Activated T-helper 9 cell treated with anti-CD3 and anti-CD28 coated beads, Interleukin-2, amount 50 U/mL, for 16 hours (primary cell): ENCODE measurements at places on chromosomes 1 and 21.

GRCh38 chr1:152448095-152448494 lies 34.0 kb upstream of the CRNN start:
- no peak for DNase-seq

DNA sequence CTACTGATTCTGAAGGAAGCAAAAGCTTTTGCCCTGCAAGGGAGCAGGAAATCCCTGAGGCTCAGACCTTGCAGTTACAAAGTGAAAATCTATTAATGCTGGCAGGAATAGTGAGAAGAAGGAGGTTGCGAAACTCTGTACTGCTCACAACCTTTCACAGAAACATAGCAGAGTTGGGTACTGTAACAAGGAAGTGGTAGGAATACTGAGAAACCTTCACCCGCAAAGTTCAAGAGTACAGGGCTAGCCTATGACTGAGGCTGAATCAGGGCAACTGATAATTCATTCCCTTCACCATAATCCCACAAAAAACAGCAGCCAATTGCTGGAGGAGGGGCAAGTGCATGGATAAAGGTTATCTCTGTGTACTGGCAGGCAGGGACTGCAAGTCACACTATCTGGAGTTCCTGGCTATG lies 23.9 kb upstream of the KCTD3 start:
- DNase-seq, result no peak

DNA sequence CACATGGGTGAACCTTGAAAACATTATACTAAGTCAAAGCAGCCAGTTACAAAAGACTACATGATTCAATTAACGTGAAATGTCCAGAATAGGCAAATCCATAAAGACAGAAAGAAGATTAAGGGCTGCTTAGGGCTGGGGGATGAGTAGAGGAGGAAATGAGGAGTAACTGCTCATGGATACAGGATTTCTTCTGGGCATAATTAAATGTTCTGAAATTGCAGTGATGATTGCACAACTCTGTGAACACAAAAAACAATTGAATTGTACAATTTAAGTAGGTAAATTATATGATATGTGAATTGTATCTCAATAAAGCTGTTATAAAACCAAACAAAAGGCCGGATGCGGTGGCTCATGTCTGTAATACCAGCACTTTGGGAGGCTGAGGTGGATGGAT lies 52.2 kb downstream of the RERE start:
- DNase-seq, result no peak

DNA sequence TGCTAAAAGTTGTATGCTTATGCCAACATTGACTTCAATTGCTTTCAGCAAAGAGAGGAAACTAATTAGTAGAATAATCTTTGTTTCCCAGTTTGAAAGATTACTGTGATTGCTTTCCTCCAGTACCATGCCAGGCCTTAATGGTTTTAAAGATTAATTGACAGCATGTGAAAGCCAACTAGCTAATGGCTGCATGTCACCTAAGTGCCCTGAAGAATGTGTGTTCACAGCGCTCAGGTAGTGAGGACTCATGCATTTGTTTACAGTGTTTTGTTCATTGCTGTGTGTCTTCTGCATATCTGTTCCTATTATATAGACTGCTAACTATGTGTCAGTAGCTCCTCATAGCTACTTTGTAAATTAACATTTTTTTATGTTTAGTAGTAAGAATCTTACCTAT lies 335.6 kb downstream of the LRRIQ3 start:
- no peak for DNase-seq

GRCh38 chr1:115748401-115749150 lies 19.9 kb downstream of the CASQ2 start:
- DNase-seq, result no peak

GRCh38 chr1:44721485-44722361 lies 9.2 kb downstream of the RNU5D-1 start:
- DNase-seq, result peak; percentile 64

- no peak for DNase-seq
Observed at GRCh38 chr1:167718914-167719691, 2.7 kb upstream of the MPZL1 start.

DNA sequence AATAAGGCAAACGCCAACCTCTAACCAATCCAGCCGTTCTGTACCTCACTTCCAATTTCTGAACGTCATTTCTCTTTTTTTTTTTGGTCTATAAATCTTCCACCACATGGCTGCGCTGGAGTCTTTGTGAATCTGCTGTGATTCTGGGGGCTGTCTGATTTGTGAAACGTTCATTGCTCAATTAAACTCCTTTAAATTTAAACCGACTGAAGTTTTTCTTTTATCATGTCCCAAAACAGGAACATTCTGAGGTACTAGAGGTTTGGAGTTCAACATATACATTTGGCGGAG lies 65.5 kb upstream of the BACH1 start:
- no peak for DNase-seq

DNA sequence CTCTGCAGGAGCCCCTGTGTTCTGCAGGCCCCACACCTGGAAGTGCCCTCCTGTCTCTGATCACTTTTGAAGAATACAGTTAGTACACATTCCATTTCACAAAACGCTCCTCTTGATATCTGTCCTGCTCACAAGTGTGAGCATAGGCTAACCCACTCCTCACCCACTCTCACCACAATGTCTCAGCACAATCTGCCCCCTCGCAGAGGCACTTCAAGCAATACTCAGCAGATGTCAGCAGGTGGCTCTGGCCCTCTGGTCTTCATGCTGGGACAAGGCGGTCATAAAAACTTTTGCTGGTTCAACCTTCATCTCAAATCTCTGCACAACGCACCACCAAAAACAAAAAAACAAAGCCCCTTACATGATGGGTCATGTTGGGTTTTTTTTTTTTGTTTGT lies 671.2 kb downstream of the MATN1 start:
- DNase-seq, result no peak

GRCh38 chr1:244381878-244382565 lies 69.7 kb downstream of the ADSS2 start:
- no peak for DNase-seq

DNA sequence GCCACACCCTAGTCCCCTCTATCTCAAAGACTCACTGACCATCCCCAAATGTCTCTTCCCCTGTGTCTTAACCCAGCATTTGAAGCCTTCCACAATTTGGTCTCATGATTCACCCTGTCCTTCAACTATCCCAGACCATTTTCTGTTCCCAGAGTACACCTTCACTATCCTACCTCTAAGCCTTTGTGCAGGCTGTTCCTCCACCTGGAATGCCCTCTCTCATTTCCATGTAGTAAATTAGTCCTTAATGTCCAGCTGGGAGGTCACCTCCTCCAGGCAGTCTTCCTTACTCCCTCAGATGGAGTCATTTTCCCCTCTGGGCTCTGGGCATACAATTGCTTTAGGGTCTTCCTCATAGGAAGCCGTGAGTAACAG lies 31.1 kb upstream of the EPB41 start:
- DNase-seq, result no peak

GRCh38 chr1:166975361-166976129 lies at the start of gene ILDR2:
ILDR2 (minus strand) TSS chr1:166975540; CDS start chr1:166975268, 272 bp downstream.
- DNase-seq, result peak; percentile 39

DNA sequence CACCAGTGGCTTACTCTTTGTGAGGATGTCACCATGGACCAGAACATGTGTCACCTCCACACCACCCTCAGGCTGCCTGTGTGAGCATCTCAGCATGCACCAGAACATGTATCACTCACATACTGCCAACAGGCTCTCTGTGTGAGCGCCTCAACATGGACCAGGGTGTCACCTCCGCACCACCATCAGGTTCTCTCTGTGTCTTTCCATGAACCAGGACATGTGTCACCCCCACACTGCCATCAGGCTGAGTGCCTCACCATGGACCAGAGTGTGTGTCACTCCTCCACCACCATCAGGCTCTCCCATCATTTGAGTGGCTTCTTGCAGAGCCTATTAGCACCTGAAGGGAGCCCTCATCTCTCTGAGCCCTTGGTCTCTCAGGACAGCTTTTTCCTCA lies 125.2 kb downstream of the ZNF648 start:
- DNase-seq, result no peak

- no peak for DNase-seq
Observed at GRCh38 chr21:41678924-41679318, 87.9 kb downstream of the RIPK4 start.

- no peak for DNase-seq
Observed at GRCh38 chr1:86951430-86951829, 37.0 kb downstream of the HS2ST1 start.

DNA sequence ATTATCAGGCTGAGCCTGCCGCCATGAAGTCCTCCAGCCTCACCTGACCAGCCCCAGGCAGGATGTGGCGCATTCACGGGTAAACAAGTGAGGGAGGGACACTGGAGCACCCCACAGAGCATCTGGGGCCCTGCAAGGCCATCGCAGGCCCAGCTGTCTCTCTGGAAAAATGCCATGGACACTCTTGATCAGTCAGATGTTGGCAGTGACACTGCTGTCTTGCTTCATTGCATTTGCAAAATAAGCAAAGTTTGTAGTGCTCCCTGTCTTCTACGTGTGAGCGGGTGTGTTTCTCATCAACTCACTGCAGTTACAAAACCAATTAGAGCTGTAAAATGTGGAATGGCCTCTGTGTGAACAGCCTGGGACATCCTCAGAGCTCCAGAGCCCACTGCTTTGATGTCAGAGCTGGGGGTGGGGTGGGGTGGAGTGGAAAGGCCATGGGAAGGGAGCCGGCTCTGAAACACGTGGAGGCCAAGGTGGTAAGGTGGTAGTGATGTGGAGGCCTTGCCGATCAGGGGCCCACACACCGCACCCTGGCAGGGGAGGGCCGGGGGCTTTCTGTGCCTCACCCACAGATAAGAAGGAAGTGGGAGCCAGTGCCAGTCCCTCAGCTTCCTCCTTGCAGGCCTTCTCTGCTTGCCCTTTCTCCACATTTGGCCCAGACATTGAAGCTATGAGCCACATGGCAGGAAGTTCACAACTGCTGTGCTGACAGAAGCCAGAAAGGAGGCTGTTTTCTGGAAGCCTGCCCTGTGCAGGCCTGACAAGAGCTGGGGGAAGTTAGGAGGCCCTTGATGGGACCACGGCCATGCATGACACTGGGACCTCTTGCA lies 254.9 kb downstream of the RHOU start:
- no peak for DNase-seq

- DNase-seq, result no peak
Observed at GRCh38 chr1:229434005-229434640, at the start of gene ACTA1. ACTA1 (minus strand) TSS chr1:229434094; CDS start chr1:229433115, 979 bp downstream.

DNA sequence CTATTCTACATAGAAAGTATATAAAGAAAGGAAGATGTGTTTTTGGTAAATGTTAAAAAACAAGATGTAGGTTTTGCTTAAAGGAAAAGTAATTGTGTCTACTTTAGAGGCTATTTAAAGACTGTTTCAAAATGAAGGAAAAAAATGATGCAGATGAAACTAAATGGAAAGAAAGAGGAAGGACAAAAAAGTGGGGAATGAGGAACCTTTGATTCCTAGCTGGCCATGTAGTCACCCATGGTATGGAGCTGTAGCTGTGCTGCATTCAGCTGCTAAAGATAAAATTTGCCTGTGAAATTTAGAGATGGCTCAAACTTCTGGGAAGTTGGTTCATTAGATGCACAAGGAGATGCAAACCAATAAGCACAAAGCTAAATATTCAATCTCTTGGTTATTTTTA lies 86.8 kb upstream of the SERBP1 start:
- DNase-seq, result no peak

DNA sequence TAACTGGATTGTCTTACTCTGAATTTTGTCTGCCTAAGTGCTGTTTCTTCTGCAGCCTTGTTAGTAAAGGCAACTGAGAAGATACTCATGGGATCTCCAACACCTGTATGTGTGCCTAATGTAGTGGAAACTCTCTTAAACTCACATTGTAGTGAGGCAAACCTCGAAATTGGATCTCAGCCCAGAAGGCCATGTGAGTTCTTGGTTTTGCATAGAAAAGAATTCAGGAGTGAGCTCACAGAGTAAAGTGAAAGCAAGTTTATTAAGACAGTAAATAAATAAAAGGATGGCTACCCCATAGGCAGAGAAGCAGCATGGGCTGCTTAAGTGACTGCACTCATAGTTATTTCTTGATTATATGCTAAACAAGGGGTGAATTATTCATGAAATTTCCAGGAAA lies 1344.7 kb downstream of the NCAM2 start:
- DNase-seq, result no peak

- no peak for DNase-seq
Observed at GRCh38 chr1:197674286-197674685, 101.0 kb downstream of the DENND1B start.

- DNase-seq, result no peak
Observed at GRCh38 chr1:9121496-9122409, 7.1 kb downstream of the GPR157 start.

- DNase-seq, result no peak
Observed at GRCh38 chr1:46171351-46171750, 3.5 kb upstream of the TSPAN1 start.

- DNase-seq, result no peak
Observed at GRCh38 chr1:208009706-208010444, 99.0 kb upstream of the CD34 start.

- no peak for DNase-seq
Observed at GRCh38 chr1:82153272-82153629, 352.5 kb downstream of the ADGRL2 start.

GRCh38 chr1:166026143-166026542 lies 140.7 kb downstream of the FAM78B start:
- no peak for DNase-seq

- DNase-seq, result no peak
Observed at GRCh38 chr21:31220575-31220974, 123.5 kb downstream of the TIAM1 start.

DNA sequence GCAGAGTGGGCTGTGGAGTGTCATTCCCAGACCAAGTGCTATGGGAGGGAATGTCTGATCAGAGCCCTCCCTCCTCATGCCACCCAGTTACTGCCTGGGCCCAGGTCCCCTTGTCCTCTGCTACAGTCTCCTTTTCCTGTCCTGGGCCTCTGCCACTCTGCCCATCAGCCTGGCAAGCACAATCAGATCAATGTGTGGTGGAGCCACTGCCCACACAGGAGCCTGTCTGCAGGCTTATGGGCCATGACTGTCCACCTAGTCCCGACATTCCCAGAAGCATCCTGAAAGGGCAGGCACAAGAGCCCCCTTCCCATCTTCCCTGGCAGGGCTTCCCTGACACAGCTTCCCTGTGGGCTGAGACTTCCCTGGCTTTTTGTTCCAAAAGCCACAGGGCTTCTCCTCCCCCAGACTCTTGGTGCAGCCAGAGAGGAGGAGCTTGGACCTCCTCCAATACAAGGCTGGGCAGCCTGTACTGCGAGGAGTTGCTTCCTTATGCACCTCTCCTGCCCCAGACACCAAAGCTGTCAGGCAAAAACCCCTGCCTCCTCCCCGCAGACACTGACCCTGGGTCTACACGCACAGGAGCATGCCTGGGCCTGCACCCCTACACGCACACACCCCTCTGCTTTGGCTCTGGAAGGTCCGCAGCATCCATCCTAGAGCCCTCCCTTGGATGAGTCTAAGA lies 29.2 kb upstream of the CNTN2 start:
- DNase-seq, result no peak

- DNase-seq, result no peak
Observed at GRCh38 chr1:228992044-228992443, 256.8 kb downstream of the RHOU start.

DNA sequence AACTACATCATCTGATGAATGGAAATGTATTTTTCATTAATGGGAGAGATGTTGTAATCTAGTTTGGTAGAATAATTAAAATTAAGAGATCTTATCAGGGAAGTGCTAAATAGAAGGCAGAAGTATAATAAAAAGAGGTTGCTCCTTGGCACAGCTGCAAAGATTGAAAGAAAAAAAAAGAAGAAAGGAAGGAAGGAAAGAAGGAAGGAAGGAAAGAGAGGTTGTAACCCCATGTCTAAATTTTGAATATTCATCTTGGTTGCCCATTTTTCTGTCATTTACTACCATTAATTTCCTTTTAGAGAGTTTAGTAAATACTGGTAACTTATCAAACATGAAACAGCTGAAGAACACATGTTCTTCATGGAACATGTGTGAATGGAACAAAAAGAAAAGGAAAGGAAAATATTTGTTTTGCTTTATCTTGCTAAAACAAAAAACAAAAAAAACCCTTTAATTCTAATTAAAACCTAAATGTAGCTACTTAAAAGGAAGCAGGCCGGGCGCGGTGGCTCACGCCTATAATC lies 10.5 kb upstream of the MDM4 start:
- no peak for DNase-seq
